NCI-H524 treated with DMSO at 0.1 percent for 48 hours (cell line): ENCODE measurements at places on chromosomes 7 and 10.
A peak's percentile ranks its signal among the peaks of the same experiment; 100 is the strongest.

- no peak for DNase-seq
These were observed 74.2 kb downstream of the CUL2 start for GRCh38 chr10:35015843-35016408.

DNA sequence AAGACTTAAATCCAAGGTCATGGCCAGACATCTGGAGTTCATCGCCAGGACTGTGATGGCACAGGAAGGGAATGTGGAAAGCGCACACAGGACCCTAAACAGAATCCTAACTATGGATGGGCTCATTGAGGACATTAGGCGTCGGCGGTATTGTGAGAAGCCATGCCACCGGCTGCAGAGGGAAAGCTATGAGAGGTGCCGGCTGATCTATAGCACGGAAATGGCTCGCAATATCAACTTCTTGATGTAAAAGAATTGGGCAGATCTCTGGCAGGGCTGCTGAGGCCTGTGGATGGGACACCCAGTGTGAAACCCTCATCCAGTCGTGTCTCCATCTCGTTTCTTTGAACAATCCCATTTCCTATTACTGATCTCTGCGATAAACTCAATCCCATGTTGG lies 6.3 kb upstream of the CTBP2 start:
- DNase-seq: no peak

DNA sequence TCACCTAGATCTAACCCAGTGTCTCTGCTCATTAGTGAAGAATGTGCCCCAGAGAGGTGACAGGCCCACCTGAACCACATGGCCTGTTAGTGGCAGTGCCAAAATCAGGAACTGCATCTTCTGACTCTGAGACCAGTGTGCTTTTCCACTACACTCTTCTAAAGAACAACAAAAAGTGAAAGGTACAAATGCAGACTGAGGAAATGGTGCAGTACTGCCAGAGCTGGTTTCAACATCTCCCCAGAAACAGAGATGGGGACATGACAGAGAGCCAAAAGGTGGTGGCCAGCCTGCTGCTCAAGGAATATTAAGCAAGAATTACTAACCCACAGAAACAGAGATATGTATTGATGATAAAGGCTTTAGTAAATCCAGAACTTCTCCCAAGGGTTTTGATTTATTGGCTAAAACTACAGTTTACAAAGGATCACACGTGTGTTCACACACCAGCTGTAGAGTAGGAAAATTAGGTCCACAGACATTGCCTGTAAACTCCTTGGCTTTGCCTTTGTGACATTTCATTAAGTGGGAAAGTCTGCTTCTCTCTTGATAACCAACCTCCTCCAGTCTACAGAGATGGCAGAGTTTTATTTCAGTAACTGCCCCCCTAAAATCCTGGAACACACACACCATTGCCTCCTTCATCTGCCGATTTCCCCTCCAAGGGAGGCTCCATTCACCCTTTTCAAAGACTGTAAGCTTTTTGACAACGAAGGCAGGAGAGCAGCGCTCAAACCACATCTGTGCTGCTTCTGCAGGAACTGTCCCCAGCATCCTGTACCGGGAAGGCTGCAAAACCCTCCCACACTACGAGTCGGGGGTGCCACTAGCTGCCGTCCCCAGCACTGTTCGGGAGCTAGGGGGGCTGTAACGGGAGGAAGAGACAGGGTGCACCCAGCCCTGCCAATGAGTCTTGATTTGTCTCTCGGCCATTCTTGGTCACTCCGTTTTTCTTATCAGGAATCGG lies 29.8 kb downstream of the GSDME start:
- DNase-seq: no peak

DNA sequence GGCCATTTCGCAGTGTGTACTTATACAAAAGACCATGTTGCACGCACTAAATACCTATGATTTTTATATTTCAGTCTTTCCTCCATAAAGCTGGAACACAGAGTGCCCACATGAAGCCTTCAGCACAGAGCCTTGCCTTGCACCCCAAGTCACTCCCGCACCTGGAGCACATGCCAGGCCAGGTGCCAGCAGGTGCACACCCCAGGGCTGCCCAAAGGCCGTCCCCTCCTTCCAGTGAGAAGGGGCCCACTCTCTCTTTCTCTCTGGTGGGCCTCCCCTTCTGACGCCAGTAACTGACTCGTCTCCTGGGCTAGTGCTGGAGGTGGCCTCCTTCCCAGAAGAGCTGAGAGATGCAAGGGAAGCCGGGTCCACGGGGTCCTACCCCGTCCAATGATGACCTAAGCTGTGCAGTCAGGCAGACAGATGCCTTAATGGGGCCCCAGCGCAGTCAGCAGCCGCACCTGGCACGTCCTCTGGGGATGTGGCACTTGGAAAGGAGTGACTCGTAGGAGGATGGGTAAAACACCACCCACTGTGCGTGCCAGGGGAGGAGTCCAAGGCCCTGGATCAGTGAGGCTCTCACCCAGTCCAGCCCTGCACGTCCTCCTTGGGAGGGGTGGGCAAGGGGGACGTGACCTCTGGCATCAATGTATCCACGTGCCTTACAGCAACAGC lies 17.7 kb upstream of the SHH start:
- DNase-seq: no peak

DNA sequence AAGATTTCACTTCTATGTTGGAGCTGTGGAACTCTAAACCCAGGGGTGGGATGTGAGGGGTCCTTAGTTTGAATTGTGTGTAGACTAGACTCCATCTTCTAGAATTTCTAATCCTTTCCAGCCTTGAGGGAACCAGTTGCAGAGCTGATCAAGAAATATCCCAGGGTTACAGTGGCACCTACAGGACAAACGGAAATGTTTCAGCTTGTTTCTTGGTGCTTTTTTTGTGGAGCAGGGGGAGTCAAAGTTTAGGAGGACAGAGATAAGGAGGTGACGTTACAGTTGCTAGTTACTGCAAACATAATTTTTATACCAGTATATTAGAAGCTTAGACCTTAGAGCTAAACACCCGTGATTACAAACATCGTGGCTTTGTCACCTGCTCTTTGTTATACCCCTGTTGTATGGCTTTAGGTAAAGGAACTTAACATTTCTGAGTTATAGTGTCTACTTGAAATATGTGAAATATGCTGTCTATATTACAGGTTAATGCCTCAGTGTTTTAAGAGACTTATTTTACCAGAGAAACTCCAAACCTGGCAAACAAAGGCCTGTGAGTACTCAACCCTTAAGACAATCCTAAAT lies 84.5 kb upstream of the DYNC1I1 start:
- peak; percentile 15 for DNase-seq

- DNase-seq: no peak
These were observed 3.0 kb upstream of the AKR1C3 start for GRCh38 chr10:5091196-5091595.
